ENCODE measurements at places on chromosomes 1 and 21. TPM values are rescaled to one million over a fixed set of nuclear protein-coding genes. Genes with fewer than 3 reads are reported as not detected.

DNA sequence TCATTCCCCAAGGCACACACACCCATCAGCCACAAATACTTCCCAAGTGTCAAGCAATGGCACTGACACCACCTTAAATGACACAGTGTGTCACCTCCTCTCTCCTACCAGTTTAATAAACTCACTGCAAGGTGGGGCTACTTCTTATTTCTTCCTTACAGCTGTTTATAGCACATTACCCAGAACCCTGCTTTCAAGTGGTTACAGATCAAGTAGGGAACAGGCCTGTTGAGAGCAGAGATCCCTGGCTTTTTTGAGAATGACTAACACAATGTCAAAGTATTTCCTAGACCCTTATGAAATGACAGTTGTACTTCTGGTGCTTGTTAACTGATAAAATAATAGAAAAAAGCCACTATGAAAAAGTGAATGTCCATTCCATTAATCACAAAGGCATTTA is 19.8 kb downstream of the ZBTB17 start:
- no peak for DNase-seq

- no peak for DNase-seq
Observed at GRCh38 chr1:6672558-6672957, 29.1 kb downstream of the DNAJC11 start.

- DNase-seq: no peak
Observed at GRCh38 chr1:88722492-88722891, 38.4 kb downstream of the PKN2 start.

- DNase-seq: no peak
Observed at GRCh38 chr1:92493139-92493538, 6.4 kb upstream of the GFI1 start.

DNA sequence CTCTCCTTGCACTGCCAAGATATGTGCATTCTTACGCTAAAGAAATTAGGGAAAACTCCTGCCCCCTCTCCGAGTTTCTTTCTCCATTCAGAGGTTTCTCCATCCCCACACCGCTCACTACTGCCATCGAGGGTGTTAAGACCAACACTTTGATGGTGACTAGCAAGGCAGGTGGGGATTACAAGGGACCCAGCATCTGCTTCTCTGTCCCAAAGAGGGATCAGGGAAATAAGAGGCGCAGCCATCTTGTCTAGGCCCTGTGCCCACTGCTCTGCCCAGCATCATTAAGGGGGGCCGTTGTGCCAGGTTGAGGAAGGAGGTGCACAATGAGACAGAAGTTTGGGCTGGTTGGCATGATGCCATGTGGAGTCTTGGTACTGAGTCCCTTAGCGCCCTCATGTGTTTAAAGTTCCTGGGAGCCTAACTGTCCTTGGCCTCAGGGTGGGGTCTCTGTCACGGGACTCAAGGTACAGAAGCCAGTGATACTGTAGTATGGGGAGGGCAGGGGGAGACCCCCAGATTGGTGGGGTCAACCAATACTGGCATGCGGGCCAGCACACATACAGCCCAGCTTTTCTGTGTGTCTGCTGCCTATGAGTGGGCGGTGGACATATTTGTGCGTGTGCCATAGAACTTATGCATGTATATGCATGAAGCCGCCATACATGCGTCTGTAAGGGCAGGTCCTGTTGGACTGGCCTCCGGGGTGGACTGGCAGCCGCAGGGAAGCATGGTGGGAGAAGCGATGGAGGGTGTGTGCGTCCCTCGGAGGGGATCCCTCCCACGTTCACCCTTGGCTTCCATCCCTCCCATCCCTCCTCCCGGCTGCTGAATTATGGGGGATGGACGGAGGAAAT is 5.5 kb downstream of the EFNA3 start:
- peak; percentile 57 for DNase-seq

DNA sequence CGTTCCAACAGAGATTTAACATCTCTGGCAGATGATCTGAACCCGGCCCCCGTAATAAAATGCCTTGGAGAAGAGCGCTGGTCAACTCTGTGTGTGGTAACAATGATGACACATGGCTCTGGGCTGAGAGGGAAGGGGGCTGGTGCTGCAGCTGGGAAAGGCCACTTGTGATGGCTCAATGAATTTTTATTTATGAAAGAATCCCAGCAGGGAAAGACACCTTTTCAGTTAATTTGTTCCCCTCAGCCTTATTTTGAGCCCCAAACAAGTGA is 59.4 kb downstream of the SYT6 start:
- no peak for DNase-seq

- DNase-seq: no peak
Observed at GRCh38 chr1:95229037-95229436, 5.0 kb upstream of the RWDD3 start.

DNA sequence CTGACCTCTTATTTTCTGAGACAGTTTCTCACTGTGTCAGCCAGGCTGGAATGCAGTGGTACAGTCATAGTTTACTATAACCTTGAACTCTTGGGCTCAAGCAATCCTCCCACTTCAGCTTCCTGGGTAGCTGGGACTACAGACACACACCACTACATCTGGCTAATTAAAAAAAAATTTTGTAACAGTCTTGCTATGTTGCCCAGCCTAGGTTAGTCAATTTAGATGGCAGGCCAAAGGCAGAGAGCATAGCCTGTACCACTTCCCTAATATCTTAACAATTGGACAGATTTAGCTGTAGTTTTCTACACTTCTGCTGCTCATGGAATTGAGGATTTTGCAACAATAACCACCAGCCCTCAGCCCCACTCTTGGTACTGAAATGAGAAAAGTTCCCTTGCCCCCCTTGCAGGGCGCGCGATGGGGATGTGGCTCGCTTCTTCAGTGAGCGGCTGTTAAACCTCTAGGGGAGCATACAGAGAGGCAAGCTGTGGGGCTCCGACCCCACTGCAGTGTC is 34.9 kb upstream of the PTGFRN start:
- DNase-seq: no peak

DNA sequence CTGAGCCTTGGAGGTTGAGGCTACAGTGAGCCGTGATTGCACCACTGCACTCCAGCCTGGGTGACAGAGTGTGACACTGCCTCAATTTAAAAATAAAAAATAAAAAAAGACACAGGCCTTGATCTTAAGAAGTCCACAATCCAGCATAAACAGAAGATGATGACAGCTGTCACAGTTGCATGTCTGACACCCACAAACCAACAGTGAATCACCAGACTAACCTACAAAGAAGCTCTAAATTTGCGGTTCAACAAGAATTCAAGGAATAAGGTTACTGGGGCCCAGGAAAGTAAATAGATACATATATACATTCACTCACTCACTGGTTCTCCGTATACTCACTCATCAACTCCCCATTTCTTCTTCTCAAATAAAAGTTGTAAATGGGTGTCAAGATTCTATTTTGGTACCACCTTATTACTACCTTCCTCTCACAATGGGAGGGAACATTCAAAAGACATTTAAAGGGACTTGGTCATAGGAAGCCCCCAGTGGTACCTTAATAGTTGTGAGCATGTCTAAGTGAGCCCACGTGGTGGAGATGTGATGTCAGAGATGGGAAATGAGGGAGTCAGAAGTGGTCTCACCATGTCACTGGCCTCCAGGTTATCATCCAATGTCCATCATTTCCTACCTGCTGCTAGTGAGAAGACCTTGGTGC is 66.9 kb upstream of the PRDX6 start:
- no peak for DNase-seq

DNA sequence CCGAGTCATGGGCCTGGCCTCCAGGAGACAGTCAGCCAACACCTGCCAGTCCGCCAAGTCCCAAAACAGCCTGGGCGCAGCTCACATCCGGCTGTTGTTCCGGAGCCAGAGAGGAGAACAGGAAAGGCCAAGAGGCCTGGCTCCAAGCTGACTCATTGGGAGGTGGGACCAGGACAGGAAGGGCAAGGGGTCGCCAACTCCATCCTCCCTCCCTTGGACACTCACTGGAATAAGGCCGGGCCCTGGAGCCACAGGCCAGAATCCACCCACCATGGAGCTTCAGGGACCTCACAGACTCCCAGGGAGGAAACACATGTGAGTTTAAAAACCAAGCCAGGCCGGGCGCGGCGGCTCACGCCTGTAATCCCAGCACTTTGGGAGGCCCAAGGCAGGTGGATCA is 25.1 kb upstream of the CLIC4 start:
- DNase-seq: no peak

DNA sequence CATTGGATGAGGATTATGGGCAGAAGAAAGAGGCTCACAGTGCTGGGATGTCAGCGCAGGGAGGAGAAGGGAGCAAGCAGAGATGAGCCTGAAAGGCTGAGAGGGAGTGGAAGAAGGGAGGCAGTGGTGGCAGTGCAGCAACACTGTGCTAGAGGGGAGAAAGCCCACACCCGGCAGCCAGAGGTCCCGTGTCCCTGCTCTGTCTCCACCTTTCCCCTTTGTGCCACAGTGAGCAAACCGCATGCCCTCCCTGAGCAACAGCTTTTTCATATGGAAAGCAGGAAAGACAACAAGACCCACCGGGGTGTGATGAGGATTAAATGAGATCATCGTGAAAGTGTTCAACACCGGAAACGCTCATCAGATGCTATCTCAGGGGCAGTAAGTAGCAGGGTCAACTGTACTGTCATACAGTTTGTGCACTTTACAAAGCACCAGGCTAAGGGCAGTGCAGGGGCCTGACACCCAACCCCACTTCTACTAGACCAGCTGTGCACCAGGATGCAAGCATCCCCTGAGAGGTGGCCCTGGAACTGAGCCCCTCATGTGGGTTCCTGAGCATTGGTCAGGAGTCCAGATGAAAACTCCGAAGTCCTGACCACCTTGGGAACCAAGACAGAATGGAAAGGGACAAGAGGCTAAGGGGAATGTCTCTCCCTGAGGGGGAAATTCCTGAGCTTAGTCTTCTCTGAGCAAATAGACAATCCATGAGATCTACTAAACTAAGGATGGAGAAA is 9.1 kb downstream of the NHLH1 start:
- DNase-seq: peak; percentile 14

Gene KCNE2
- not detected for total RNA-seq

Gene DNAJC8
- total RNA-seq: 57.6 TPM

Gene RCSD1
- not detected for total RNA-seq

Gene C4BPB
- total RNA-seq: 10.2 TPM

Gene TINAGL1
- 388 TPM for total RNA-seq

Gene KRTAP21-2
- total RNA-seq: not detected

Gene TEDDM1
- not detected for total RNA-seq

Gene PODN
- not detected for total RNA-seq

Gene GBP4
- 10.3 TPM for total RNA-seq

Gene ROR1
- 24.5 TPM for total RNA-seq

Data from Calu3 (cell line).